COR-L47 (cell line): ENCODE measurements at places on chromosomes 7 and 10.

DNA sequence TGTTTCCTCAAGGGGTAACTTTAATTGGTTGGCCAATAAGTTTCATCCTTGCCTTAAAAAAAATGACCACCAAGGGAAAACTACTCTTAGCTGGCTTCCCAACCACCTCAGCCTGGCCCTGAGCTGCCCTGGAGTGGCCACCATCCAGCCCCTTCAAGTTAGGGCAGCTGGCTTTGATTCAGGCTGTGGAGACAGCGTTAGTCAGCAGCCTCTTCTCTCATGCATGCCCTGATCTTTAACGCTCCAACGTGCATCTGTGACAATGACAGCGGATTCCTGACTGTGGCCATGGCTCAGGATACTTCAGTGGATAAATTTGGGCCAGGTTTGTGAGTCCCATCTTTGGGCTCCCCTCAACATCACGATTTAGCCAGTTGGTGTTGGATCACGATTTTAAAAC lies 111.6 kb downstream of the RBM20 start:
- DNase-seq = no peak

- no peak for DNase-seq
These were observed 889 bp upstream of the GPR15LG start for GRCh38 chr10:84172467-84173356.

DNA sequence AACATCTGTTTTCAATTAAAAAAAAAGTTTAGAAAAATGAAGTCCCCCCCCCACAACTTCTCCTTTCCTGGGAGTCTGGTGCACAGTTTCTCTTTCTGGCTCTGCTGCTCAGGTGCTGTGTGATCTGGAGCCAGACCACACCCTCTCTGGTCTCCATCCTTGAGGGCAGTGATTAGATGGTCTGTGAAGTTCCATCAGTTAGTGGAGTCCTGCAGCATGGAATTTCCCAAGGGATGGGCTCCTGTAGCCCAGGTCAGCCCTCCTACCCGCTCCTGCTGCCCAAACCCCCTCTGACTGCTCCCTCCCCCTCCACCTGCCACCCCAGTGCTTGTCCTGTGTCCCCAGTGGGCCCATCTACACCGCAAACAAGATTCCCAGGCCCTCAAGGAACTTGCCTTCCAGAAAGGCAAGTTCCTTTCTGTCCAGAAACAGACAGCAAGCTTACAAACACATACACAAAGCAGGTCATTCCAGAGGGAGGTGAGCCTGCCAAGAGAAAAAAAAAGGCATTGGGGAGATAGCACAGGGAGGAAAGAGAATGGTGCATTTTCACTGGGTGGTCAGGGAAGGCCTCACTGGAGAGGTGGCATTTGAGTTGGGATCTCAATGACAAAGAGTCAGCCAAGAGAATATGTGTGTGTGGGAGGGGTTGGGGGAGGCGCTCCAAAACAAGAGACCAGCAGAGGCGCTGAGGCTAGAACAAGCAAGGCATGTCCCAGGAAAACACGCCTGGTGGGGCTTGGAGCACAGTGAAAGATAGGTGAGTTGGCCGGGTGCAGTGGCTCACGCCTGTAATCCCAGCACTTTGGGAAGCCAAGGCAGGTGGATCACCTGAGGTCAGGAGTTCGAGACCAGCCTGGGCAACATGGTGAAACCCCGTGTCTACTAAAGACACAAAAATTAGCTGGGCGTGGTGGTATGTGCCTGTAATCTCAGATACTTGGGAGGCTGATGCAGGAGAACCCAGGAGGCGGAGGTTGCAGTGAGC lies 49.5 kb upstream of the SLC29A3 start:
- no peak for DNase-seq

DNA sequence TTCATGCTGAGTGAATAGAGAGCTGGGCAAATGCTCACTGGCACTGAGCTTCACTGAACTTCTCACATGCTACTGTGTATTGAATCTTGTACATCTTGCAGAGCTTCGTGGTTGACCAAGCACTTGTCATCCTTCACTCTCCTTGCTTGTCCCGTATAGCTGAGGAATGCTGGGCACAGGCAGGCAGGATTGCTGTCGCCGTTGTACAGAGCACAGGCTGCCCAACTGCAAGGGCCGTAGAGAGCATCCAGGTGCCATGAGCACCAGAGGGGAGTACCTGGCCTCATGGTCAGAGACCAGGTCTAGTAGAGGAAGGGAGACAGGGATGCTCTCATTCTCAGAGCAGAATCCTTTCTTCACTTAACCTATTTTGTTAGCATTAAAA lies 99.8 kb upstream of the RET start:
- DNase-seq = no peak

- DNase-seq = no peak
These were observed 42.2 kb downstream of the BMPR1A start for GRCh38 chr10:86798611-86799010.

GRCh38 chr10:68756766-68757165 lies 35.7 kb downstream of the CCAR1 start:
- no peak for DNase-seq

- DNase-seq = no peak
These were observed at the start of gene PAX2 for GRCh38 chr10:100744987-100745881. TSS of gene PAX2 (plus strand) at chr10:100745582. CDS start at chr10:100746261, 679 bp downstream.

DNA sequence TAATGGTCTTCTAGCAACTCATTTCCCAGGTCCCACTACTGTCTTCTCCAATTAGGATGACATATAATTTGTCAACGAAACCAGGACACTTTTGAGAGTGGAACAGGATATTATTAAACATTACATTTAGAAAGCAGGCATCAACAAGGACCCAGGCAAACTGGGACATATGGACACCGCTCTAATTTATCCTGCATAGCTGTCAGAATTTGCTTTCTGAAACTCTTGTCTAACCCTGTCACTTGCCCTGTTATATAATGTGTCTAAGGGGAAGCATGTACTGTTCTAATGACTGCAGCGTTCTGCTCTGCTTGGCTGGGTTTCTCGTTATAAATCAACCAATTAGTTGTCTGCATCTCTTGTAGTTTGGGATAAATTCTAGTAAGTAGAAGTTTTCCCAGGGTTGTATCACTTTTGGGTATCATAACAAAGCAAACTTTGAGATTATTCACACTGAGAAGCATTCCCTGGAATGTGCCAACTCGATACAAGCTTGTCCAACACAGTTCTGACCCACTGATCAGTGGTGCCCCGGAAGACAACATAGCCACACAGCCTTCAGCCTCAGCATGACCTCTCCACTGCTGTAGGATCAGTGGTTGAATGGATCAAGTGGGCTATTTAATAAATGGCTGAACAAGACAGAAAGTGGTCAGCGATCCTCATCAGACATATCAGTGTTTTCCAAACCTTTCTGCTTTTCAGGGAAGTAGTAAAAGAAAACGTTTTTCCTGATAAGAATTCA lies 228.1 kb downstream of the KIF20B start:
- no peak for DNase-seq
